Hematopoietic multipotent progenitor cell treated with erythropoietin and hydrocortisone succinate and interleukin-3 and kit ligand, for 15 days (in vitro differentiated cells): ENCODE measurements at places on chromosomes 12 and 14.

DNA sequence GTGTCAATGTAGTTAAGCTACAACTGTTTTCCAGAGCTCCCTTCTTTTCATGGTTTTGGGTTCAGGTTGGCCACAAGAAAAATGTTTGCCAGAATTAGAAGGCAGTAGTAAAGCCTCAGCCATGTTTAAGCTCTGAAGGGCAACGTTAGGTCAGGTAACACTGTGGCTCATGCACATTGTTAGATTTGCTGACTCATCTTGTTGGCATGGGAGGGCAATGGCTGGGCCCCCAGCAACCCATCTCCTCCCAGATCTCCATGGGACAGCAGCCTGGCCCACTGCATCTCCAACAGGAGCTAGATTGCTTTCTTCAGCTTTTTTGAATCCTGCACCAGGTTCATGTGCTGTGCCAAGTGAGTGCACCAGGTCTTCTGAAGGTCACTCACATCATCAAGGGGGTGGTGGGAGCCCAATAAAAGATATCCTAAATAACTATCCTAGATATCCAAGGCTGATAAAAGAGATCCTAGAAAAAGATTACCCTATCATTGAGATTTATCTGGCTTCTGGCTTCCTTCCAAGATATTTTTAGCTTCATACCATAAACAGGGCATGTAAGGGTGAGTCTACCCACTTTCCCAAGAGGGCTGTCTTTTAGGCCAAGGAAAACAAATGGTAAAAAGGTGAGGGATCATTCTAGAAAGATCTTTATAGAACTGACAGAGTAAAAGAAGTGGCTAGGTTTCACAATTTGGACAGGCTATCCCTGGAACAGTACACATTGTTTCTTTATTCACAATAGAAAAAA is 28.9 kb downstream of the PTGER2 start:
- DNase-seq = no peak

GRCh38 chr12:58727521-58727920 is 192.8 kb downstream of the LRIG3 start:
- DNase-seq = no peak

DNA sequence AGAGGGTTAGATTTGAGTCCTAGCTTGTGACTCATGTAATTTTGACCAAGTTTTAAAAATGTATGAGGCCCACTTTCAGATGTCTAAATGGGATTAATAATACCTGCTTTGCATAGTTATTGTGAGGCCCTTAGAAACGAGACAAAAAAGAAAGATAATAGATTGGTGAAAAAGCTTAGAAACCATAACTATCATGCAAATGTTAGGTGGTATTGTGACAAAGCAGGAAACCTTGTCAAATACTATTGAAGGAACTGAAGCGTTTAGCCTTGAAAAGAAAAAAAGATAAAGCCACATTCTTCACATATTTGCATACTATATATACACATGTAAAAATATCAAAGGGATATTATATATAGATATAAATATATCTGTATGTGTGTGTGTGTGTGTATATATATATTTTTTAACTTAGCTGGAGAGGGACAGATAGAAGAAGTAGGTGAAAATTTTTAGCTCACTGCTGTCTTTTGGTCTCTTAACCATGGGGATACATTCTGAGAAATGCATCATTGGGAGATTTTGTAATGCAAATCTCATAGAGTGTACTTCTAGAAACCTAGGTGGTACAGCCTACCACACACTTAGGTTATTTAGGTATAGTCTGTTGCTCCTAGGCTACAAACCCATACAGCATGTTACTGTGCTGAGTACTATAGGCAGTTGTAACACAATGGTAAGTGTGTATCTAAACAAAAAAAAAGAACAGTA is 270.3 kb downstream of the CCDC91 start:
- no peak for DNase-seq

DNA sequence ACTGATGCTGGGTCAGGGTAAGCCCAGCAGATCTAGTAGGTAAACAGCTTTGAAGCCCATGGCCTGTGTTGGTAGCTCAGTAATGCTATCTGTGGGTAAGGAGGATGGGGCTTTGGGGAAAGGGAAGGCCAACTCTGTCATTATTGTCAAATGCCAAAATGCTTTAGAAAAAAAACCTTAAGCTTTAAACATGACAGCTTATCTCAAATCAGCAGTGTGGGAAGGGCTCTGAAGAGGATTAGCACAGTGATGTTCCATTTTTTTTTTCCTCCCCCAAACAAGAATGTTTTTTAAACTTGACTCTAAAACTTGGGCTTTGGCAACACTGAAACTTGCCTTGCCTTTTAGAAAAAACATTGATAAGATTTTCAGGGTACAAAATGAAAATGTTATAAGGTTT is 11.7 kb downstream of the DAAM1 start:
- peak; percentile 46 for DNase-seq

GRCh38 chr12:79255288-79255687 is 390.7 kb downstream of the SYT1 start:
- no peak for DNase-seq

- no peak for DNase-seq
These were observed 479.1 kb downstream of the ATP23 start for GRCh38 chr12:58420503-58420902.

DNA sequence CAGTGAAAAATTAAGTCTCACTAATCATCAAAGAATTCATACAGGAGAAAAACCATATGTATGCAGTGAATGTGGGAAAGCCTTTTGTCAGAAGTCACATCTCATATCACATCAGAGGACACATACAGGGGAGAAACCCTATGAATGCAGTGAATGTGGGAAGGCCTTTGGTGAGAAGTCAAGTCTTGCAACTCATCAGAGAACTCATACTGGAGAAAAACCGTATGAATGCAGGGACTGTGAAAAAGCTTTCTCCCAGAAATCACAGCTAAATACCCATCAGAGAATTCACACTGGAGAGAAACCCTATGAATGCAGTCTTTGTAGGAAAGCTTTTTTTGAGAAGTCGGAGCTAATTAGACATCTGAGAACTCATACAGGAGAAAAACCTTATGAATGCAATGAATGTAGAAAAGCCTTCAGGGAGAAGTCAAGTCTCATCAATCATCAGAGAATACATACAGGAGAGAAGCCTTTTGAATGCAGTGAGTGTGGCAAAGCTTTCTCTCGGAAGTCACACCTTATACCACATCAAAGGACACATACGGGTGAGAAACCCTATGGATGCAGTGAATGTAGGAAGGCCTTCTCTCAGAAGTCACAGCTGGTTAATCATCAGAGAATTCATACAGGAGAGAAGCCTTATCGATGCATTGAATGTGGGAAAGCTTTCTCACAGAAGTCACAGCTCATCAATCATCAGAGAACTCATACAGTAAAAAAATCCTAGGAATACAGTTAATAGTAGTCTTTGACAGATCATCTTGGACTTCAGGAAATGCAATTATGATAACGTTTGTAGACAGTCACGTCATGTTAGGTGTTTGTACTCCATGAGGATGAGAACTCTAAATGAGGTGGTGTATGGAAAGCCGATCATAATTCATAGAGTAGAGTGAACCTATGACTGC is 21.1 kb downstream of the ZNF84 start:
- peak; percentile 3 for DNase-seq

GRCh38 chr12:34398706-34399630 is 376.7 kb downstream of the ALG10 start:
- no peak for DNase-seq

DNA sequence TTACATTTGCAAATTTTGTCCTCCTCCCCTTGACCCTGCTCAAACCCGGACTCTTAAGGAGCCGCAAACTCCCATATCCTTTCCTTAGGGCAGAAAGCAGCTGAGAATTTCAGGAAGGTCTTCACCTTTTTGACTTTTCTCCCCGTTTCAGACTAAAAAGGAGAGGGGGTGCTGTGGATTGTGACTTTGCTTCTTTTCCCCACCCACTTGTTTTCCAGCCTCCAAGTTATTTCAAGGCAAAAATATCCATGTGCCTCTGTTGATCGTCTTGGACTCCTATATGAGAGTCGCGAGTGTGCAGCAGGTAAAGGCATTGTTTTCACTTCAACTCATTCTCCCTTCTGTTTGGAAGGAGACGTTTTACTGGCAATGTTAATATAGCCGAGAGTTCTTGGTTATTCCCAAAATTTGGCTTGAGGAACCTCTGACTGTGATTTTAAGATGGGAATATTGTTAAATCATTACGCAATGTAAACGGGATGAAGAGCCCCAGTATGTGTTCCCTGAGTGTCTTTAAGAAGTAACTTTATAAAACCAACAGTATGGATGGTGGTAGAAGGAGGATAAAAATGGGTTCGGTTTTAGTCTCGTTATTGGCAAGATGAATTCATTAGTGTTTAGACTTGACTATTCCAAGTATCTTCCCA is 663 bp downstream of the LRRK2 start:
- DNase-seq = no peak

GRCh38 chr12:4820971-4821370 is 88.7 kb upstream of the KCNA1 start:
- DNase-seq = no peak

DNA sequence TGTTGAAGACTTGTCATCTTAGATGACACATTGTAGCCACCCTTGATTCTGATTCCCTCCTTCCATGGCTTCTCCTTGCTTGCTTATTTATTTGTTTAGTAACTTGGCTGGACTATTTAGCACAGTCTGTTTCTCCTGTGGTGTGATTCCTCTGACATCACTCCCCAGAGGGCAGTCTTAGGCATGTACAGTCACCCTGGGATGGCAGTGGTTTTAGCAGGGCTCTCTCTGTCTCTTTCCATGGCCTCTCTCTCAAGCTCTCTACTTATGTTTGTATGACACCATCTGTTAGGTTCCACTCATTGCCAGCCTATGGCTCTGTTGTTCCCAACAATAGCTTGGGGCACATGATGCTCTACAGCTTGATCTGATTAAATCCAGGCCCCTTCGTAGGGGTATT is 158.3 kb downstream of the ADGRD1 start:
- DNase-seq = no peak

DNA sequence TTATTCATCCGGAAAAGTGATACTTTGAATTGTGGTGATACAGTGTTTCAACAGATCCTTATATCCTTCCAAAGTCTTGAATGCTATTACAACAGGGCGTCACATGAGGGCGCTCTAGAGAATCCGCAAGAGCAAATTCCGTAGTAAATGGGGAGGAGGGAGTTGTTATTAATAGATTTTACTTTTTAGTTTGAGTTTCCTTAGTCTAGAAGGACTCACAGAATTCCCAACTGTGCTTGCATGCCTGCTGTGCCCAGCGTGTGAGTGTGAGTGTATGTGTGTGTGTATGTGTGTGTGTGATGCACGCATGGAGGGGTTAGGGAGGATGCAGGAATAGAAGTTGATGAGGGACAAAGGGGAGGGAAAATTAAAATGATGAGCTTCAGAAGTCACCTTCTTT is 375.3 kb downstream of the C12orf75 start:
- DNase-seq = peak; percentile 10

DNA sequence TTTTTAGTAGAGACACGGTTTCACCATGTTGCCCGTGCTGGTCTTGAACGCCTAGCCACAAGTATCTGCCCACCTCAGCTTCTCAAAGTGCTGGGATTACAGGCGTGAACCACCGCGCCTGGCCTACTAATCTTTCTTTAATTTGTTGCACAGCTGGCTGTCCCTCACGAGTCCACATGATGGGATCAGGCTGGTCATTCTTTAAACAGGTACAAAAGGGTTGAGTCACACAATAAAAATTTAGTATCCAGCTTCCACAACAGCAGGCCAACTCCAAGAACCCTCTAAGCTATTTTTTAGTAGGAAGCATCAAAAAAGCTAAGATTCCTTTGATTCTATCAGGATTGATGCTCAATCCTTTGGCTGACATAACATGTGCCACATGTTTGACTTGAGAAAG is 17.8 kb downstream of the SINHCAF start:
- no peak for DNase-seq

GRCh38 chr14:104130974-104131651 is 7.3 kb upstream of the KIF26A start:
- DNase-seq = peak; percentile 40

- DNase-seq = no peak
These were observed 357.1 kb upstream of the MGAT4C start for GRCh38 chr12:86613311-86613710.
